Hematopoietic multipotent progenitor cell treated with erythropoietin and hydrocortisone succinate and interleukin-3 and kit ligand, for 4 days (in vitro differentiated cells): ENCODE measurements at places on chromosomes 2 and 18.

DNA sequence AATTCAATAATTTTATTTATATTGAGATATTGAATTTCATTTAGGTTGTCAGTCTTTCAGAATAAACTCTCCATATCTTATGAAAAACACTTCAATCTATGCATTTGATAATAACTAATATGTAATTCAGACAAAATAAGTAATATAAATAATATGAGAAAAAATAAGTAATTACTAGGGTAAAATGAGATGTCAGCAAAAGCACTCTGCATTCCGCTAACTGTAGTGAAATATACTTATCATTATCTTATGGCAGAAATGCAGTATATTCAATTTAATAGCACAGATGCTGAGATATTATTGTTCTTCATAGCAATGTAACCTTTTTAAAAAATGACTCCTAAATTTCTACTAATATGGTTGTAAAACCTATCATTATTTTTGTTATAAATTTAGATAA lies 606.2 kb upstream of the VRK2 start:
- DNase-seq, result no peak

DNA sequence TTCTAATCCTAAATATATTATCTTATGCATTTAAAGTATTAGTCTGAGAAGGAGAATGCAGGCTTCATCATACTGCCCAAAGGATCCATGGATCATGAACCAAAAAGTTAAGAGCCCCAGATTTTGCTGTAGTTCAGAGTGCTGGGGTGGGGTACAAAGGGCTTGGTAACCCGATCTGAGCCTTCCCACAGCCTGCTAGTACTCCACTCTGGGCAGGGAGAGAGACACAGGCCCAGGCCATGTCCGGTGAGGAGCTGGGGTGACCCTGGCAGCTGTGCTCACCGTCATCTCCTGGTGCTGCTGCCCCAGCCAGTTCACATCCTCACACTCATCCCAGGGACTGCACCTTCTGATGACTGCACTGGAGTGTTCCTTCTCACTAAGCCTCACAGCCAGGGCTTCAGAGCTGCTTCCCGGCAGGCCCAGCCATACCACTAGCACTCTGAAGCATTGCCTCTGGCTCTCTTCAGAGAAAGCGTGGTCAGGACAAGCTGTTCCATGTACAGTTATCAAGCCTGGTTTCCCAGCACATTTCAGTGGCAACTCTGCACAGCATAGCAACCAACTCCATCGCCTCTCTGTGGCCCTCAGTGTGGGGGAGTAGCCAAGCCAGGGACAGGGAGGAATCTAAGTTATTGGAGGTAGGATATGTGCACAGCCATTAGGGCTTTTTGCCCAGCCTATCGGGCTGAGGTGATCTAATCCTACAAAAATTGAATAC lies 189.0 kb upstream of the CTAGE1 start:
- no peak for DNase-seq

DNA sequence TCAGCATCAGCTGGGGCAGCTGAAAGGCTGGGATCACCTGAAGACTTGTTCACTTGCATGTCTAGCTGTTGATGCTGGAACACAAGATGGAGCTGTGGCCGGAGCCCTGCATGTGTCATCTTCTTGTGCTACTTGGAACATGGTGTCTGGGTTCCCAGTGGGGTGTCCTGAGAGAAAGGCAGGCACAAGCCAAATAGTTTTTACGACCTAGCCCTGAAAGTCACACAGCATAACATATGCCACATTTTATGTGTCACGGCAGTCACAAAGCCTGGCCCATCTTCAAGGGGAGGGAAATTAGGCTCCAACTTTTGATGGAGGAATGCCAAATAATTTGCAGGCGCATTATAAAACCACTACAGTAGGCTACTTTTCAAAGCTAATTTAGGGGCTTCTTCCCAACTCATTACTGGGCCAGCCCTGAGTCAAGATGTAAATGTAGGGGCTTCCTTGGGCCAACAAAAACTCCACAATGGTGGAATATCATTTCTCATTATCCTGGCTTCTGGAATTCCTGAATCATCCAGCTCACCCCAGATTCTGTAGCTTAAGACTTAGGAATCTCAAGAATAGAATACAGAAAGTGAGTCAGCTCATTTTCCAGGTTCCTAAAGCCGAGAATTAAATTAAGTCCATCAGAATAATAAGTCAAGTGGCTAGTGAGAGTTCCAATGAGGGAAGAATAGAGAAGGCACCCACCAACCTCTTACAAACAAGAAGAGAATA lies 543.0 kb downstream of the TNS1 start:
- DNase-seq, result no peak

GRCh38 chr2:191246820-191247380 lies 1.7 kb downstream of the MYO1B start:
- DNase-seq, result no peak

DNA sequence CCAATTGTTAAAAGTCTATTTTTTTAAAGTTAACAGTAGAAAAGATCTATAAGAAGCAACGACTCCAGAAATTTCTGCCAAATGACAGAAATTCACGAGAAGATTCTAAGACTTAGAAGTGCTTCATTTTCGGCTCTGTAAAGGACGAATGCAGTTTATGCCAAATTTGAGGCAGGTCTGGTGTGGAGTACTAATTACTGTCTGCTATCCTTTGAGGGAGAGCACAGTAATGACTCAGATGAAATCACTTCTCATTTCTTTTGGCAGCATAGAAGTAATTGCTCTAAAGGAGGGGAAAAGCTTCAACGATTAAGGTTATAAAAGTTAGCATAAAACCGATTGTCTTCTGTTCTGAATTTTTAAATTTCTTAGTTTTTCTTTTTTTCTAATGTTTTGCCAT lies 11.4 kb downstream of the G6PC2 start:
- peak; percentile 30 for DNase-seq

DNA sequence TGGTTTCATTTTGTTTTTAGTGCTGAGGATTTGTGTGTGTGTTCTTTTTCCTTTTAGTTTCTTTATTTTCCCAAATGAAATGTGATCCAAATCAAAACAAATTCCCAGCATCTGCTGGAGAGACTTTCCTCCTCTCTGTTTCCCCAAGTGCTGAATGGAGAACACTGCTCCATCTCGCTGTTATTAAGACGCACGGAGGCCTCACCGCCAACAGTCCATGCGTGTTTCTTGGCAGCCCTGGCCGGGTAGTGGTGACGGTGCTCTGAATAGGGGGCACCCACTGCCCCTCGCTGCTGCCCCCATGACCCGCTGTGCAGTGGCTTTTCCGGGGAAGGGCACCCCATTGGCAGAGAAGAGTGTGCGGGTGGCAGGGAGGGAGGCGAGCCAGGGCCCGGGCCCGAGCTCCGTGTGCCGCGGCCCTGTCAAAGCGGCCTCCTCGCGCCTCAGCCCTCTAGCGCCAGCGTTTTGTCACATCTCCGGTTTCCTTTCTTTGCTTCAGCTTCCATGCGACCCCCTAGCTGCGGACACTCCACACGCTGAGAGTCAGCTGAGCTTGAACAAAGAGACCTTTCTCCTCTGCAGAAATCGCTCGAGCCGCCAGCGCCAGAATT lies 473.7 kb upstream of the SALL3 start:
- no peak for DNase-seq
